ENCODE measurements at places on chromosomes 6 and 20.

DNA sequence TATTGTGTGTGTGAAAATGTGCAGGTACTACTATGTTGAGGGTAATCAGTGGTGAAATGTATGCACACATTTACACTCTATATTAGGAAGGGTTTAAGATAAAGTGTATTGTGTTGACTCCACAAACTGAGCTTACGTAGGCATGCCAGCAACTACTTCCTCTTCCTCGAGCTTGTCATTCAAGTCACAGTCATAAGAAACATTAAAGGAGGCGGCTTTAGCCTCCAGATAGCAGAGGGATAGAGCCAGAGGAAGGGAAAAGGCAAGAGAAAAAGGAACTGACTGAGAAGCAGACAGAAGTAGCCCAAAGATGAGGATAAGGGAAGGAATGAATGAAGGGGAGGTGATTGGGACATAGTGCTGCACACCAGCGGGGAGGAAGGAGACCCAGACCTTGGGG lies 55.2 kb downstream of the SMLR1 start:
- no peak for DNase-seq

- DNase-seq, result no peak
Observed at GRCh38 chr6:43339168-43339567, 30.3 kb downstream of the ZNF318 start.

GRCh38 chr6:109095835-109096084 lies 453 bp downstream of the CEP57L1 start:
- no peak for DNase-seq

DNA sequence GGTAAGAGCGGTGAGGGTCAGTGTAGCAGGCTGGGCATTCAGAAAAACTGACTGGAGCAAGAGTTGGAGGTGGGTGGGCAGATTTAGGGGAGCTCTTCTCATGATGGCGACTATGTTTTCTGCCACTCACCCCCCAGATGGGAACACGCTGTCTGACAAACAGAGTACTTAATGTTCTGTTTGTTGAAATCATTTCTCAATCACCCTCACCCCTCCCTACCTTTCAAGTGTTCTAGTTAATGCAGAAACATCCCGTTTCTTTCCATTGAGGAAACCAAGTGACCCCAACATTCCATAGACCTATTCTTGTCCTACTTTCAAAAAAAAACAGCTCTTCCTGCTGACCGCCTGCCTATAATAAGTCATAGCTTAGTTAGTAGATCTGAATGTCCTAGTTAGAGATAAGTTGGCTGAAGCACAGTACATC lies 132.5 kb upstream of the NEDD9 start:
- DNase-seq, result no peak

DNA sequence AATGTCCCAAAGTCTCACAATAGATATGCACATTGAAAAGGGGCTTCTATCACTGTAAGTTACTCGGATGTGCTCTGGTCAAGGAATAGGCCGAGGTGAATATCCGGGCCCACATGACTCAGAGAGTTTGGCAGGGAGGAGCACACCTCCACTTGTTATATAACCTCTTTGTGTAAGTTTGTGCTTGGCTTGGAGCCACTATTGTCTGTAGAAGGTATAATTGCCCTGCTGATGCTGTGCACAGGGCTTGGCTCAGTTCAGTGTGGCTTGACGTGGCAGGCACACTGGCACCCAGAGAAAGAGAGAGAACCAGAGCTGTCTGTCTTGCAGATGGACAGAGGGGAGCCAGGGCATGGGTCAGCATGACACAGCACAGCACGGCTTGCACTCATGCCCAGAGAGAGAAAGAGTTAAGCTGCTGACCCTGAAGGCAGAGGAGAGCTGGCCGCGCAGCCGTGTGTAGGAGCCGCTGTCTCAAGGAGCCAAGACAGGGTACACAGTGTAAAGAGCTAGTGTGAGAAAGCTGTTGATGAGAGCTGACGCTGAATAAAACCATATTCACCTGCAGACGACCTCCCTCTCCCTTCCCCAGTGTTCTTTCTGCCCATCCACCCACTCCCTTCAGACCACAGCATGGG lies 482.5 kb downstream of the C6orf118 start:
- no peak for DNase-seq

- DNase-seq, result peak; percentile 23
Observed at GRCh38 chr6:135850882-135851281, 619 bp upstream of the PDE7B start.

DNA sequence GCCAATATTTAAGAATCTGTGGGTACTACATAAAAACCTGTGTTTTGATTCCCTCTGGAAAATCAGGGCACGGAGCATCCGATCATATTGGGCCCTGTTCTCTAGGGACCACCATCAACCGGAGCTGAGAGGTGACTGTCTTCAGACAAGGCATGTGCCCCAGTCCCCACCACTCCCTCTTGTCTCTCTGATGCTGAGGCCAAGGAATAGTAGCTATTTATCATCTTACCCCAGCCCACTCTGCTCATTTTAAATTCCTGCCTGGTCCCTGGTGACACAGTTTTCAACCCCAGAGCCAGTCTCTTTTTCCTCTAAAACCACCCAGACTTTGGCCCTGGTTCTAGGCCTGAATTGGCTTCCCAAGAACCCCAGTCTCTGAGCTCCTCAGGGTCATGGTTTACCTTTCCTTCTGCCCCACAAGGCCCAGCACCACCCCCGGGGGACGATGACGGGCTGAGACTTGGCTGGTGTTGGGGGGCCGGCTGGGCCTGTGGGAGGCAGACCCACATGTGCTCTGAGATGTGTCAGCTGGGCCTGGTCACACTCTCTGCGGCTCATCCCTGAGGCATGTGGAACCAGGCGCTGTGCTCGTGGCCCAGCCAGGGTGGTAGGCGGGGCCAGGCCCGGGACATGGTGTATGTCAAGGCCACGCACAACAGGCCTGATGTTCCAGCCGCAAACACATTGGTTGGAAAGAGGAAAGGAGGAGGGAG lies 114.4 kb downstream of the CEBPB start:
- peak; percentile 97 for DNase-seq

DNA sequence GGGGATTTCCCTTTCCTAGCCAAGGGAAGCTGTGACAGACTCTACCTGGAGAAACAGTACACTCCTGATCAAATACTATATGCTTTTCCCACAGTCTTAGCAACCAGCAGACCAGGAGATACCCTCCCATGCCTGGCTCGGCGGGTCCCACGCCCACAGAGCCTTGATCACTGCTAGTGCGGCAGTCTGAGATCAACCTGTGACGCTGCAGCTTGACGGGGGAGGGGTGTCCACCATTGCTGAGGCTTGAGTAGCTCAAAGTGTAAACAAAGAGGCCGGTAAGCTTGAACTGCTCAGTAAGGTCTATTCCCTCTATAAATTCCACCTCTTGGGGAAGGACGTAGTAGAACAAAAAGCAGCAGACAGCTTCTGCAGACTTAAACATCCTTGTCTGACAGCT lies 63.2 kb downstream of the WASF1 start:
- DNase-seq, result no peak
